ENCODE measurements at places on chromosomes 5 and 9.

DNA sequence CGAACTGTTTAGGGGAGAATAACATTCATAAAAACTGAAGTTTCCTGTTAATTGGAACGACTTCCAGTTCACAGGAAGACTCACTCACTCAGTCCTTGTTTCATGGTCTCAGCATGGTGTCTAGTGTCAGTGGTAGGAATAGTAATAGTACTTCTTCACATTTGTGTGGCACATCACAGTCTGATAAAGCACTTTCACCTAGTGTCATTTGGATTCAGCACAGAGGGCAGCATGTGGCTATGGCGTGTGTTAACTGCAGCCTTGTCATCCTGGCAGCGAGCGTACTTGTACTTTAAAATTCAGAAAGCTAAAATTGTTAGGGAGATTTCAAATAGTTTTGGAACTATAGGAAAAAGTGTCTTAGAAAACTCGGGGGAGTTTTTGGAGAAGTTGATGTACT lies 72.4 kb downstream of the VCAN start:
- DNase-seq: no peak

DNA sequence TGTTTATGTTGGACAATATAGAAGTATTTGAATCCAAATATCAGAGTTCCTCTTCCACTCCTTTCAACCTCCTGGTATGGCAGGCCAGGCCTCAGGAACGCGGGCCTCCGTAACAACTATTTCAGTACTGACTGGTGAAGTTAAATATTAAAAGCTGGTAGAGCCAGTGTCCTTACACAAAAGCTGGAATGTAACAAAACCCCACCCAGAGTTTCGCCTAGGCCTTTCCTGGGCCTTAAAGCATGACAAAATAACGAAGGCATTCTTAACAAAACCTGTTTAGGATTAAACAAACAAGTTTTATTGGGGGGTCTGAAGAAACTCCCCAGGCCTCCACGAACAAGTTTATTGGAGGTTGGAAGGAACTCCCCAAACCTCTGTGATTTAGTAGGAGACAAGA lies 61.6 kb upstream of the GNE start:
- DNase-seq: no peak

GRCh38 chr5:56202483-56202882 lies 30.6 kb downstream of the ANKRD55 start:
- DNase-seq: no peak

DNA sequence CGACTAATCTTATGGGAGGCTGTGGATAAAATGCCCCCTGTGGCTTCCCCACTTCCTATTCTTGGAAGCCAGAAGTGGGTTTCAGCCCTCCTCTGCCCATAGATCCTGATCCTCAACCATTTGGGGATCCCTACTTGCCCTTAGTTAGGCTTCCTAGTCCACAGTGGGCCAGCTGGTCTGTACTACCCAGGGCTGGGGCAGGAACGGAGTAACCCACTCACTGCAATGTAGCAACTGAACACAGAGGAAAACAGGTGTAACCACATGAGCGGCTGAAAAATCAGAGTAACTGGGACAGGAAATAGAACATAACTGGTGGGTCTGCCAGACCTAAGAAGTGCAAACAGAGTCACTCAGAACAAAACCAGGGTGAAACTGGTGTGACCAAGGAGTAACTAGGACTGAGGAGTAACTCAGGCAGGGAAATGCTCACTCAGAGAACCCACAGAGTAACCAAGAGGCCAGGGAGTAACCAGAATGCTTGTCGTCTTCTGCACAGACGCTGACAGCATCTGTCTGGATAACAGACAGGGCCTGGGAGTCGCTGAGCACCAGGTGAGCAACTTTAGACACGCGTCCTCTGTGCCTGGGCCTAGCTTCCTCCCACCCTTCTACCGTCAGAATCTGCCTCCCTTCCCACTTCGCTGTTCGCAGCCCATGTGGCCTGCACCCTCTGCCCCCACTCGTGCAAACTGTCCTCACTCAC lies 1.0 kb downstream of the AQP3 start:
- peak; percentile 48 for DNase-seq

DNA sequence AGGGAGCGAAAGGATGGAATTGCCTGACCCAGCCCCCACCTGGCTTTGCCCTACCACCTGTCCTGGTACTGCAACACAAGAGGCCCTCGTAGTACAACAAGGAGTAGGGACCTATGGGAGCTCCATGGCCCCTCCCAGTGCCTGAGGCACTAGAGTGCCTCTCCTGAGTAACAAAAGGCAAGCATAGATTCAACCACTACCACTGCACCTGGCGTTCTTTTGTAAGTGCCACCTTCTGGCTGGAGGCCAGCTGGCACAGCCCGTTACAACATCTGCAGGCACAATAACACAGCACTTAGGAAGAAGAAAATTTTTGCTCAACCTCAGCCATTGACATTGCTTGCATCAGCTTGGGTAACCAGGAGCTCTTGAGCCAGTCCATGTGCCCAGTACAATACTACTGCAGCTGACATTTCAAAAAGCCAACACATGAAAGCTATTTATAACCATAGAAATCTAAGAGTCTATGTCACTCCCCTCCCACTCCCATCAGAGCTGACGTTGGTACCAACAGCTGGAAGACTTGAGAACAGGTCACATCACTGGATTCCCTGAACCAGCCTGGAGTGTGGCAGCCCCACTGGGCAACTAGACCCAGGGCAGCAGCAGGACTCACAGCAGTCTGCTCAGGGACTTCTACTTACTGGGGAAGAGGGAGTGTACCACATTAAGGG lies 17.7 kb upstream of the FAM174A start:
- no peak for DNase-seq

DNA sequence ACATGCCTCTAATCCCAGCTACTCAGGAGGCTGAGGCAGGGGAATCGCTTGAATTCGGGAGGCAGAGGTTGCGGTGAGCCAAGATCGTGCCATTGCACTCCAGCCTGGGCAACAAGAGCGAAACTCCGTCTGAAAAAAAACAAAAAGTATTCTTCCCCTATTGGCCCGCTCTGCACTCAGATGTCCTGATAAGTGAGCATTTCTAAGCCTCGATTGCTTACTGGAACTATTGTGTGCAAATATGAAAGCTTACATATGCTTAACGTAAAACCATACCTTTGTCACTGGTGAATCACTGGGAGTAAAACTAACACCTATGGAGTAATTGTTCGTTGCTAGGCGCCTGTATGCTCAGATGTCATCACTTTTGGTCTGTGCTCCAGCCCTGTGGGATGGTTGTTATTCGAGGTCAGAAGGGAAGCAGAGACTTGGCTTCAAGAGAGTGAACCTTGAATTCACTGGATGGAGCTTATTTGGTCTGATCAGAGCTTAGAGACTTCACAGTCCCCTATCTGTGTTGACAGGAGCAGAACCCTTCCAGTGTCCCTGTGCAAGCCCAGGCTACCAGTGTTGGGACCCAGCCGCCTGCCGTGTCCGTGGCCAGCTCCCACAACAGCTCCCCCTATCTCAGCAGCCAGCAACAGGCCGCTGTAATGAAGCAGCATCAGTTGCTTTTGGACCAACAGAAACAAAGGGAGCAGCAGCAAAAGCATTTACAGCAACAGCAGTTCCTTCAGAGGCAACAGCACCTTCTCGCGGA lies 25.3 kb upstream of the LTC4S start:
- DNase-seq: no peak

DNA sequence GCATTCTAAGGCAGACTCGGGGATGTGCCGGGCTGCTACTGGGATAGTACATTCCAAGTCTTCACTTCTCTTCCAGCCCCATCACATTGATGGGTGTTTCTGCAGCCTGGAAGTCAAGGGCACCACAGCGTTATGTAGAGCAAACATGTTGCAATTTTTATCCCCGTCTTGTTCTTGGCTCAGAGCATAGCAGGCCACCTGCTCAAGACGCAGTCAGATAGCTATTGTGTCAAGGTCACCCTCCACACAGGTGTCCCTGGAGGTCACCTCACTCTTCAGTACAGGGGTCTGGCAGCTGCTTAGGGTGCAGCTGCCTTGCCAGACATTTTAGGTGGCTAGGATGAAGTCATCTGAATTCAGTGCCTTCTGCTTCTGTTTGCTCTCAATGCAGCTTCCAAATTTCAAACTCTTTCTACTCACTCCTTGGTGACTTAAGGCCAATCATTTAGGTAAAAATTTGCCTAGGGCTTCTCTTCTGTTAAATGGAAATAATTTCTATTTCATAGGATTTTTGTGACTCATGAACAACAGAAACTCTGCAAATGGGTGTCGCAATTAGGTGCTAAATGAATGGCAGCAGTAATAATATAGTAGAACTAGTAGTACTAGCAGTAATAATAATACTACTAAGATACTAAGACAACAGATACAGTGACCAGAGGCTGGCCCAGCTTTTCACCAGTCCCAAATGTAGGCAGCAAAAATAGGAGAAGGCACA lies 24.3 kb downstream of the KCNV2 start:
- DNase-seq: no peak

DNA sequence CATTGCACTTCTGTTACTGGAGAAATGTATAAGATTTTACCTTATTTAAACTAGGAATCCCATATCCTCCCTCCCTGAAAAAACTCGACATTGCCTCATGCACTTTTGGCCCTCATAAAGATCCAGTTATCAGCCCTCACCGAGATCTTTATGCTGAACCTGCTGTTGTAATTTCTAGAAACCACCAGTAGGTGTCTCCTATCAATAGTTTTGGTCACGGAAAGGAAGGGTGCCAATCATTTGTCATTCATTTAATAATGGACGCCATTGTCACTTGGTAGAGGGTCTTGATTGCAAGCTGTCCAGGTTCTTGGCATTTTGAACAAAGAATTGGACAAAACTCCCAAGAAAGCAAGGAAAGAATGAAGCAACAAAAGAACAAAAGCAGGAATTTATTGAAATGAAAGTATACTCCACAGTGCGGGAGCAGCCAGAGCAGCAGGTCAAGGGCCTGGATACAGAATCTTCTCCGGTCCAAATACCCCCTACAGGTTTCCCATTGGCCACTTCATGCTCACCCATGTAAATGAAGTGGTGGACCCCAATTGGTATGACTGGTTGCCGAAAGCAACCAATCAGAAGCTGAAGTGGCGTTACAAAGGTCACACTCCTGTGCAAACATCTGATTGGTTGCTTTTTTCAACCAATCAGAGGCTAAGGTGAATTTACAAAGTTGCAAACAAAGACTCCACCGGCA lies 524.3 kb downstream of the PSAT1 start:
- DNase-seq: no peak

DNA sequence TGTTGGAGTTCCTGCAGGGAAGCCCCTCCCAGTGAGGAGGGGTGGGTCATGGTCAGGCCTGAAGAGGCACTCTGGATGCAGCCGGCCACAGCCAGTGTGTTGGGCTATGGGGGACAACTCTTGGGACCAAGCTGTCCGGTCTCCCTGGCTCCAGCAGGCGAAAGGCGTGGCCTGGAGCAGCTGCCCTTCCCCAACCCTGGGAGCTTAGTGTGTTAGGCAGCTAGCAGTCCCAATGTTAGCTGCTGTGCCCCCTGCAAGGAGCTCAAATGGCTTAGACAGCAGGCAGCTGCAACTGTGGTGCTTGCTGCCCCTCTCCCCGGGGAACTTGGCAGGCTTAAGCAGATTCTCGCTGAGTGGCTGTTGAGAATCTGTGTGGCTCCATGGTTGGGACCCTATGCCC lies 67.5 kb upstream of the ACTBL2 start:
- no peak for DNase-seq

GRCh38 chr9:32385152-32385884 lies 875 bp downstream of the ACO1 start:
- DNase-seq: no peak

DNA sequence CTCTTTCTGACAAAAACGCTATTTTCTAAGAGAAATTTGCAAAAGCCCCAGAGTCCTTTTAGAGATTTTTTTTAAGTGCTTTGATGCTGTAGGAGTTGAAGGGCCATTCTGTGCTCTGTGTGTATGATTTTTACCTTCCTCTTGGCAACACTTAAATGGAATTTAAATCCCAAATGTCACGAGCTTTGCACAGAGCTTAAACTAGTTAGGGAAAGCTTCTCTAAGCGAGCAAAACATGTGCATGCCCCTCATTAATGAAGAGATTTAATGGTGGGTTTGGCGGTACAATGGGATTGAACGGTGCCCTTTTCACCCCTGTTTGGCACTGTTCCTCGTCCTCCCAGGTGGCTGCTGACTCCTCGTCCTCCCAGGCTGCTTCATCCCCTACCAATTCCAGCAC lies 220.7 kb downstream of the DRD1 start:
- no peak for DNase-seq

DNA sequence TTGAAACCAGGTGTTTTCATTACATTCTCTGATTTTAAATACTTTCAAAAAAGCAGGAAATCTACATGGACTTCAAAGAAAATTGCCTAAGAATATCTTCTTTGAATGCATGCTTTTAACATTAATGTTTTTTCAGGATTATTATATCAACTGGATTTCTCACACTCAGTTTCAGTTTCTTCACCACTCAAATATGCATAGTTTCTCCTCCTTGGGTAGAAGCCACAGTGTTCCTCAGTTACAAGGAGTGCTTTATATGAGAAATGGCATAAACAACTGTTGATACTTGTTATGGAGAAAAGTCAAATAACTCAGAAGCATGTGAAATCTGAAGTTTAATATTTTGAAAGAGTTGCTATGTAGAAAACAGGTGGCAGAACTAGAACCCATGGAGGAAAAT lies 196.9 kb downstream of the DMRTA1 start:
- no peak for DNase-seq

- DNase-seq: no peak
Observed at GRCh38 chr5:11525020-11525419, 379.2 kb downstream of the CTNND2 start.

- DNase-seq: no peak
Observed at GRCh38 chr5:178750230-178750629, 19.8 kb upstream of the ZNF354A start.

- DNase-seq: no peak
Observed at GRCh38 chr5:67543720-67544270, 347.2 kb upstream of the CD180 start.

DNA sequence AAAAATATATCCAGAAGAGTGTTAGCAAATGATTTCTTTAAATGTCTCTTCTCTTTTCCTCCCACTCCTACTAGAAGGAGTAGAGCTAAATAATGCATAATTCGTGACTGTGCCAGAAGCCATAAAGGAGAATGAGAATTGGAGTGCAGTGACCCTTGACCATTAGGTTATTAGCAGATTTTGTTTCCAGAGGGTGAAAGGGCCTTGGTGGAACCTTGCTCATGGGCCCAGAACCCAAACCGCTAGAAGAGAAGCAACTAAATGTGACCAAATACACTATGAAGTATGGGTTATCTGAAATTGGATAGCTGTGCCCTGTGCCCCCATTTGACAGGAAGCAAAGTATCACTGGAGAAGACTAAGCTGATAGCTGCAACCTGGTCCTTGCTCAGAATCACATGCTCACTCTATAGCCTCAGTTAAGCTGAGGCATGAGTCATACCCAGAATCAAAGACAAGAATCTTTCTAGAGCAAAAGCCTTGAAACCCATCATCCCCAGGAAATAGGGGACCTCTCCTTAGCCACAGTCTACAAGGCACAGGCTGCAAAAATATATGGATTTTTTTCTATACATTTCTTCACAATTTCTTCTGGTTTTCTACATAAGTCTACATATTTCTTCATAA lies 36.3 kb downstream of the CAPSL start:
- no peak for DNase-seq

- DNase-seq: no peak
Observed at GRCh38 chr5:146758938-146759337, 119.6 kb downstream of the PPP2R2B start.

Data from T-helper 17 cell (primary cell).